ENCODE measurements at places on chromosomes 6 and 20. TPM values are rescaled to one million over a fixed set of nuclear protein-coding genes. Genes with fewer than 3 reads are reported as not detected.

The TBC1D22B gene
- total RNA-seq: 9.8 TPM

DNA sequence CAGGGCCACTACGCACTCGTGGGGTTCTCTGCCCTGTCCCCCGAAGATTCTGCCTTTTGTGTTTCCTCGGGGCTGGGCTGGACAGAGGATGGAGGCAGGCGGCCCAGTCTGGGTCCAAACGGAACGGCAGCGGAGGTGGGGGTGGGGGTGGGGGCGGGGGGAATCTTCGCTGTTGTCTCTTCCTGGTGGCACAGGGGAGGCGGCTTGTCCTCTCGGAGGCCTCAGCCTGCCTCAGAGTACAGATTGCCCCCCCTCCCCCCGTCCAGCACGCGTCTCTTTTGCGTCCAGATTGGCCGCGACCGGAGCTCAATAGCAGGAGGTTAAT is 1.4 kb upstream of the INSM1 start:
- DNase-seq: no peak

GRCh38 chr20:64226686-64227580 is 28.6 kb upstream of the PCMTD2 start:
- no peak for DNase-seq

GRCh38 chr6:4581468-4582385 is 194.5 kb upstream of the CDYL start:
- DNase-seq: peak; percentile 42

The RAD21L1 gene
- total RNA-seq: 1.2 TPM

The ZNF391 gene
- 1.2 TPM for total RNA-seq

The C6orf52 gene
- not detected for total RNA-seq

DNA sequence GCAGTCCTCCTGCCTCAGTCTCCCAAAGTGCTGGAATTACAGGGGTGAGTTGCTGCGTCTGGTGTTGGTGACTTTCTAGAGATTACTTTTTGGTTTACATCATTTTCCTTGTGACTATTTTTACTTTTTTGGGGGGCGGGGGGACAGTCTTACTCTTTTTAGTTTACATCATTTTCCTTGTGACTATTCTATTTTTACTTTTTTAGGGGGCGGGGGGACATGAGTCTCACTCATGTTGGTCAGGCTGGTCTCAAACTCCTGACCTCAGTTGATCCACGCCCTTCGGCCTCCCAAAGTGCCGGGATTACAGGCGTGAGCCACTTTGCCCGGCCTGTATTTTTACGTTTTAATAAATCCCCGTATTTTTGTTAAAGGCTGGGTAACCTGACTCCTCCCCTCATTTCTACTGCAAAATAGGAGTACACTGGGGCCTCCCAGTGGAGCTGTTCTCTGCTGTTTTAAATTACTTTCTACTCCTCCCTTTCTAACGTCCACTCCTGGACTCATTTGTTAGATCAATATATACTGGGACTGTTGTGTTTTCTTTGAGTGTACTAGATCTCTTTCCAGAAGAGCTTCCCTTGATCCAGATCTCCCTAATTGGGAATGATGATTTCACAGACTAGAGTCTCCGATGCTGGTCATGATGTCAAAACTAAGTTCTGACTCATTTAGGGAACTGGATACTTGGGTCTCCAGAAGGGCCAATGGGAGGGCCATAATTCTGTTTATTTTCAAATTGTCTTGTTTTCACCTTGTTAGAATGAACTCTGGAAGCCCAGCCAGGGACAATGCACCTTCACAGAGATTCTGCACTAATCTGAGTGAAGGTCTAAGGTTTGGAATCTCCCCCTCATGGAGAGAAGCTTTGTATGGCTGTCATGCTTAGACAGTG is 9.2 kb downstream of the HSPA1B start:
- no peak for DNase-seq

- DNase-seq: no peak
Measured at GRCh38 chr6:36519352-36519751, 27.9 kb downstream of the STK38 start.
